ENCODE measurements at places on chromosomes 7 and 10. TPM values are rescaled to one million over a fixed set of nuclear protein-coding genes. Genes with fewer than 3 reads are reported as not detected.

Gene FZD1
- 0.08 TPM for total RNA-seq

- DNase-seq = no peak
Measured at GRCh38 chr7:66246554-66247171, 41.5 kb downstream of the TPST1 start.

GRCh38 chr10:23437963-23438546 lies 820 bp upstream of the OTUD1 start:
- no peak for DNase-seq

- no peak for DNase-seq
Measured at GRCh38 chr10:10528563-10528910, 489.1 kb upstream of the CELF2 start.

DNA sequence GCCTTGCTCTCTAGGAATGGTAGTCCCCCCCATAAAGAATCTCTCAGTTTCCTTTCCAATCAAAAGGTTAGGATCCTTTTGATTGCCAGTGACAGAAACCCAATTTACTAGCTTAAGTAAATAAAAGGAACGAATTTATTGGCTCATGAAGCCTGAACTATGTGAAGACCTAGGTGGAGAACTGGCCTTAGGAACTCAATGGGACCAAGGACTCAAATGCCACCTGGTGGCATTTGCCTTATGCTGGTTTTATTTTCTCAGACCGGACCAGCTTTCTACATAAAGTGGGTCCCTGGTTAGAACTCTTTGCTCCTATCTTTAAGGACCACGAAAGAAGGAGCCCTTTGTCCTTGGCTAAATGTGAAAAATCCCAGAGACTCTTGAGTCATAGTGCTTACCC lies 25.4 kb downstream of the CFTR start:
- no peak for DNase-seq

Gene TDRD1
- total RNA-seq = 0.35 TPM

Gene CALHM3
- total RNA-seq = 0.53 TPM

DNA sequence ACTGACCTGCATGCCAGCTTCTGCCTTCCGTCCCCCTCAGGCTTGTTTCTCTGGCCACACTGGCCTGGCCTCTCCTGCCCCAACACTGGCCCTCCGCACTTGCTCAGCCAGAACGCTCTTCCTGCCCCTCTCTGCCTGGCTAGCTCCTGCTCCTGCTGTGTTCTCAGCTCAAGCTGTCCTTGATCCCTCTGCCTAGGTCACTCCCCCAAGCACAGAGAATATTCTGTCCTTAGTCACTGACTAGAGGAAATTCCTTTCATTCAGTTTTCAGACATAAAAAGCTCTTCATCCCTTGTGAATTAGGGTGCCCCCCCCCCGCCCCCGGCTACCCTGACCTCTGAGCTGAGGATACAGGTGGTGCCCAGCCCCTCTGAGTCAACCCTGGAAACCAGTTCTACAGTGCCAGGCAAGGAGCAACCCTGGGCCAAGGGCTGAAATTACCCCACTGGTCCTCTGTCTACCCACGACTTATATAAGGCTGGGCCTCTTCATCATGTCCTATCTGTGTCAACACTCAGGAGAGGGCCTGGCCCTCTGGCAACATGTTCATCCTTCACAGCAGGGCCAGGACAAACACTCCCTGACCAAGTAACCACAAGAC lies 6.6 kb upstream of the SGPL1 start:
- no peak for DNase-seq

Gene PNLIP
- total RNA-seq = not detected

Gene SMKR1
- total RNA-seq = 1.6 TPM

Gene PAX4
- not detected for total RNA-seq

DNA sequence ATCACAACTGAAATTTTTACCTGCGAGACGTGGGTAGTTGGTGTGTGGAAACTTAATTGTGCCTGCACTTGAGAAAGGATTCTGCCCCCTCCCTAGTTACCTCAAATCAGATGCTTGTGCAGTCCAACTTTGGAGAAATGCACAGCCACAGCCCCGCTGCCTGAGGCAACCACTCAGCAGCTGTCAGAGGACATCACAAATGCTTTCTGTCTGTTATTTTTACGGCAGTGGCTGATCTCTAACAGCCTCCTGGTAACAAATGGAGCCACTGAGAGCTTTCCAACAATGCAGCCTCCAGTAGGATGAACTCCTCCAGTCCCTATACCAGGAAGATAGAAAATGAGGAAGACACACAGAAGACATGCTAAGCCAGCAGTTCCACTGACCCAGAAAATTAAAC lies 712.2 kb upstream of the GHITM start:
- DNase-seq = no peak

Gene TMEM184A
- not detected for total RNA-seq

DNA sequence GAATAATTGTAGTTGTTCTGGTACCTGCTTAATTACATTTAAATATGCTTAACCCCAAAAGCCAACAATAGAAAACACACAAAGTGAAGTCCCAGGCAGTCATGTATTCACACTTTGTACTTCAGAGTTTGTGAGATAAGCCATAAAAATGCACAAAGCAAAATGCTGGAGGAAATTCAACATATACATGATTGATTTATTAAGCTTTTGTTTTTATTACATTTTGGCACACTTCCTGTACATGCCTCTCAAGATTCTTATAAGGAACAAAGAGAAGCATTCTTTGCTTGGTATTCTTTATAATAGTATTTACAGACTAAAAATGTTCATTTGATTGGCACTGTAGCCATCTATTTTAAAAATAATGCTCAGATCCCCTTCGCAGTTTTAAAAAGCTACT lies 107.7 kb upstream of the ANK3 start:
- DNase-seq = no peak

All from activated CD4-positive, alpha-beta memory T cell treated with anti-CD3 and anti-CD28 coated beads, Interleukin-2, amount 10 ng/mL, durations not matched to agents 7 days and 5 days (primary cell).